ENCODE measurements at places on chromosomes 12 and 14.

DNA sequence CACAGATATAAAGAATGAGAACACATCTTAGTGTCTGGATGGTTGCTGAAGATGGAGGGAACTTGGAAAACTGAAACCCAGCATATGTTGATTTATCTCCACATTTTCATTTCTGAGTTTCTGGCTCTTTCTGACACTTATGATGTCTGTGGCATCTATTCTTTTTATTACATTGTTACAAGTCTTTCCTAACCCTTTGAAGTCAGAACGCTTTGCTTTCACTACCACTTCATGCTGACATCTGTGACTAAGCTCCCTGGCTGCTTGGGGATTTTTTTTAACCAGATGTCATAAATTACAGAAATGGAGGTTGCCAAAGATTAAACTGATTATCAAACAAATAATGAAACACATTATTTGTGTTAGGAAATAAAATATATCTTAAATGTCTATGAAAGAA lies 188.7 kb downstream of the KITLG start:
- no peak for DNase-seq

DNA sequence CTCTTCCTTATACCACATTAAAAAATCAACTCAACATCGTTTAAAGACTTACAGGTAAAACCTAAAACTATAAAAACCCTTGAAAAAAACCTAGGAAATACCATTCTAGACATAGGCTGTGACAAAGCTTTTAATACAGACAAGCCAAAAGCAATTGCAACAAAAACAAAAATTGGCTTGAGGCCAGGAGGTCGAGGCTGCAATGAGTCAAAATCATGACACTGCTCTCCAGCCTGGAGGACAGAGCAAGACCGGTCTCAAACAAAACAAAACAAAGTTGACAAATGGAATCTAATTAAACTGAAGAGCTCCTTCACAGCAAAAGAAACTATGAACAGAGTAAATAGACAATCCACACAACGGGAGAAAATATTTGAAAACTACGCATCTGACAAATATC lies 1057.8 kb downstream of the FSCB start:
- peak; percentile 1 for DNase-seq

DNA sequence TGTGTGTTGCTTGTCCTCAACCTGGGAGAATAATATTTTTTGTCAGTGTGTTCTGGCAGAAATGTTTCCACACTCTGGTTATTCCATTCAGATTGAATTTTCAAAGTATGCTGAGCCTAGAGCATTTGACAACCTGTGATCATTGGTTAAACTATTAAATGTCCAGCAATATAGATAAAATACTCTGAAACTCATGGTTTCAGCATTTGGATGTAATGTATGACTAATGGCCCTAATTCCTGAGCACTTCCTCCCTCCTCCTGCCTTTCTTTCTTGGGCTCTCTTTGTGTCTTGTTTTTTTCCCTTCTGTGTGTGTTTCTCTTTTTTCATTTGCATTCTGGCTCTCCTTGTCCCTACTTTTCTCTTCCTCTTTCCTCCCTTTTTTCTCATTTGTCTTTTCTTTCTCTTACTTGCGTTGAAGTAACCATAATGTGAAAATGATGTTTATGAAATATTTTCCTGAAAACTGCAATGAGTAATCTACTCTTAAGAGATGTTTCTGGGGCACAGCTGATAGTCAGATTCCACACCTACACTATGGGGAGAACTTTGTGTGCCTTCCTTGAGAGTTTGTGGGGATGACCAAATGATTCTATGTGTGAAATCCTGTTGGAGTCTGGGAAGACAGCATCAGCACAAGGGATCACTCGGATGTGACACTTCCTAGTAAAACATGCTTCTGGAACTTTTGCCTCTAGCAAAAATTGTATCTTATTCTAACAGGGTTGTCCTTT lies 74.6 kb downstream of the FRMD6 start:
- DNase-seq: no peak

DNA sequence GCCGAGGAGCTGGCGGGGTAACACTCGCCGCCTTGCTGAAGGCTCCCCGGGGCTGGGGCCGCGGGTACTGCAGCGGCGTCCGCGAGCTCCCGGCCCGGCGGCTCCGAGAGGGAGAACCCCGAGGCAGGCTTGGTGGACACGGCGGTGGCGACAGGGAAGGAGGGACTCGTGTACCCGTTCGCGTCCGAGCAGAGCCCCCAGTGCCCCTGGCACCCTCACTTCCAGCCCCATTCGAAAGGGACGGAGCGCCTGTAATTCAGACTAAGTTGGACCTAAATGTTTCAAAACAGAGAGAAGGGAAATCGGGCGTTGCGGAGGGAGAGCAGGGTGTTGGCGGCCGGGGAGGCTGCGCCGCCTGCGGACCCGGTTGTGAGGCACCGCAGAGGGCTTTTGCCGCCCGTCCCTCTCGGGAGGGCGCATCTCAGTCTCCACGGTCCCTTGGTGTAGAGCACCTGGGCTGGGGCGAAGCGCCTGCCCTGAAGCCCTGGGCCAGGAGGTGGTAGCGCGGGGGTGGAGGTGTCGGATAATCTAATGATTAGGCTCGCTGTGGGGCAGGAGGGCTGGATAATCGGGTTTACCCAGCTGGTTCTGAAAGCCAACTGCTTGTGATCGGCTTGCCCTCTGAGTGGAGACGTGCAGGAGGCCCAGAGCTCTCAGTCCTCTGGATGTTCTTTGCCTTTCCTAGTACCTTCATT lies 771 bp downstream of the DAAM1 start:
- DNase-seq: no peak

All from right renal pelvis (tissue), 4 donors.